Frontal cortex (tissue), 4 donors: ENCODE measurements at places on chromosomes 16 and 17. TPM values are rescaled to one million over a fixed set of nuclear protein-coding genes. Genes with fewer than 3 reads are reported as not detected.

The NACA2 gene
- total RNA-seq: not detected

The SLC43A2 gene
- total RNA-seq: 15.5 TPM

The PRPF8 gene
- 75.0 TPM for total RNA-seq

The MNT gene
- total RNA-seq: 7.7 TPM

The SP2 gene
- total RNA-seq: 0.82 TPM
